Stimulated activated CD4-positive, alpha-beta T cell treated with anti-CD3 and anti-CD28 coated beads, Interleukin-4, amount 100 ng/mL, for 1 hour (primary cell): ENCODE measurements at places on chromosomes 2 and 18.

DNA sequence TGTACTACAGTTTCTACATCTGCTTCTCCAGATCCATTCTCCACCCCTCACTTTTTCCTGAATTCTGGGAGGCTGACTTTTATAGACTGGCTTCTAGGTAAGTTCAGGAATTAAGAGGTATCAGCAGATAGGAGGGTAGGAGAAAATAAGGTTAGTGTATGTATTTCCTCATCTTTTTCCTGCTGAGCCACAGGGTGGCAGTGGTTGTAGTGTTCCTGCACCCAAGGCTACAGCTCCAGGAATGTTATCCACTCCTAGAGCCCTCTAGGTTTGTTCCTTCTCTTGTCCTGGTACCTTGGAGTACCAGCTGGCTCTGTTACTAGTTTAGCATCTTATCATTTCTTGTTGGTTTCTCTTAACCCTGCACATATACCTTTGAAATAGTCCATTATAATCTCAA, 40.7 kb upstream of the C2orf66 start:
- DNase-seq, result no peak

- no peak for DNase-seq
These were observed 151.6 kb upstream of the ZNF236 start for GRCh38 chr18:76670564-76671288.

- DNase-seq, result no peak
These were observed 295.1 kb upstream of the KYNU start for GRCh38 chr2:142582317-142582716.

- DNase-seq, result no peak
These were observed 7.4 kb downstream of the NAB1 start for GRCh38 chr2:190656301-190656700.

- no peak for DNase-seq
These were observed 82.4 kb upstream of the HPCAL1 start for GRCh38 chr2:10220045-10220901.

- DNase-seq, result no peak
These were observed 14.4 kb downstream of the MTHFD2 start for GRCh38 chr2:74212702-74213410.

DNA sequence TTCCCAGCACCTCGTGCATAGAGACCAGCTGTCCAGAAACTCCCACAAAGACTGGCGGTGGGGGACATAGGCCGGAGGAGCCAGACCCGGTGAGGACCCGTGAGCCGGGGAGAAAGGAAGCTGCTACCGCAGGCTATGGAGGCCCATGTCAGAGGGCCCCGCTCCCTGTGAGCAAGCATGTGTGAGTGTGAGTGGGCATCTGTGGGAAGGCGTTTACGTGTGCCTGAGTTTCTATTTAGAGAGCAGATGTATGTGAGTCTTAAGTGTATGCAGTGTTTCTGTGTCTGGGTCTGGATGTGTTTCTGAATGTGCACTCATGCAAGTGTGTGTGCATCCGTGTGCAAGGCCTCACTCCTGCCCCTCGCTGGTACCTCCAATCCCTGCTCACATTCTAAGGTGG, 187.8 kb upstream of the RAB6C start:
- DNase-seq, result no peak

DNA sequence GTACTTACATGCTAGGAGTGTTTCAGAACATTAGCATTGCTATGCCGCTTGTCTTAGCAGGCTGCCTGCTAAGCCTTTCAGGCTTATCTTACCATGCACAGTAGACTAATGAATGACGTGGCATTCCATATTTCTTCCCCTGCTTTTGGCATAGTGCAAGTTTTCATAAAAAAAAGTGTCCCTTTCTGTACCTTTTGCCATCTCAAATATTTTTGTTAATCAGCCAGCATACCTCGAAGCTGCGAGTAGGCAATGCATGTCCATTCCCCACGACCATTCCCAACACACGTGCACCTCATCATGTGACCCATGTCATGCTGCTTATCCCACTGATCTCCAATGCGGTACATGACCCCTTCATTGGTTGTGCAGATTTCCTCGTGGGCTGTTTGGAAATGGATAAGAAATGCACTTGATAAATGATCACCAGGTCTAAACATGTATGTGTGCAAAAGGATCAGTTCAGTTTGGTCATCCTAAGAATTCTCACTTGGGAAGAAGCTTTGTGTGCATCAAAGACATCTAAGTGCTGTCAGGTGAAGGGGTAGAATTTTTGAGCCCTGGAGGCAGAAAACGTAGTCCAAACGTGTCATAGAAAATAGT, 13.9 kb downstream of the FN1 start:
- DNase-seq, result no peak

DNA sequence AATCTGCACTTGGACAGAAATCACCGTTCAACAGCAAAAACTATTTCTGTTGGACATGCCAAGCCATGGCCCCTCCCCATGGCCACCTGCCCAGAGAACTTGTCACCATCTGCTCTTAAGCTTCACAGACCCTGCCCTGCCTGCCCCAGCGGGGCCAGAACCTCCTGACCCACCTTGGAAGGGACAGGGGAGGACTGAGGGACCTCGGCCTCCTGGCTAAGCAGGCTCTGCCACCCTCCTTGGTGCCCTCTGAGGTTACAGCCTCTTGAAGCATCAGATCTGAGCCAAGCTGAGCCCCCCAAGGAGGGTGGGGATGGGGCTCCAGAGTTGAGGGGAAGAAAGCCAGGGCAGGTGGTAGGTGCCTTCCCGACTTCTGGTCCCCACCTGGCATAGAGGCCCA, 6.5 kb downstream of the TEX261 start:
- DNase-seq, result no peak

GRCh38 chr18:32549248-32550110, 78.8 kb upstream of the GAREM1 start:
- peak; percentile 45 for DNase-seq

GRCh38 chr18:63705401-63705800, 2.6 kb downstream of the SERPINB11 start:
- DNase-seq, result no peak

DNA sequence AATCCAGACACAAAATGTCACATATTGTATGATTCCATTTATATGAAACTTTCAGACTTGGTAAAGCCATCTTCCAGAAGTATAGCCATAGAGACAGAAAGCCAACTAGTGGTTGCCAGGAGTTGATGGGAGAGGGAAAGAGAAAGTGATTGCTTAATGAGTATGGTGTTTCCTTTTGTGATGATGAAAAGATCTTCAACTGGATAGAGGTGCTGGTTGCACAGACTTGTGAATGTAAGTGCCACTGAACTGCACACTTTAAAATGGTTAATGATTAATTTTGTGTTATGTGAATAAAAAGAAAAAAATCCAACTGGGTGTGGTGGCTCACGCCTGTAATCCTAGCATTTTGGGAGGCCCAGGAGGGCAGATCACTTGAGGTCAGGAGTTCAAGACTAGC, 135.3 kb upstream of the SLC1A4 start:
- DNase-seq, result no peak

- DNase-seq, result no peak
These were observed 19.0 kb downstream of the DNPEP start for GRCh38 chr2:219368690-219369191.

GRCh38 chr2:7333189-7333765, 416.1 kb downstream of the RNF144A start:
- DNase-seq, result no peak

GRCh38 chr2:84643991-84644390, 127.7 kb downstream of the DNAH6 start:
- DNase-seq, result no peak

- no peak for DNase-seq
These were observed 57.6 kb upstream of the NOSTRIN start for GRCh38 chr2:168744844-168745243.

DNA sequence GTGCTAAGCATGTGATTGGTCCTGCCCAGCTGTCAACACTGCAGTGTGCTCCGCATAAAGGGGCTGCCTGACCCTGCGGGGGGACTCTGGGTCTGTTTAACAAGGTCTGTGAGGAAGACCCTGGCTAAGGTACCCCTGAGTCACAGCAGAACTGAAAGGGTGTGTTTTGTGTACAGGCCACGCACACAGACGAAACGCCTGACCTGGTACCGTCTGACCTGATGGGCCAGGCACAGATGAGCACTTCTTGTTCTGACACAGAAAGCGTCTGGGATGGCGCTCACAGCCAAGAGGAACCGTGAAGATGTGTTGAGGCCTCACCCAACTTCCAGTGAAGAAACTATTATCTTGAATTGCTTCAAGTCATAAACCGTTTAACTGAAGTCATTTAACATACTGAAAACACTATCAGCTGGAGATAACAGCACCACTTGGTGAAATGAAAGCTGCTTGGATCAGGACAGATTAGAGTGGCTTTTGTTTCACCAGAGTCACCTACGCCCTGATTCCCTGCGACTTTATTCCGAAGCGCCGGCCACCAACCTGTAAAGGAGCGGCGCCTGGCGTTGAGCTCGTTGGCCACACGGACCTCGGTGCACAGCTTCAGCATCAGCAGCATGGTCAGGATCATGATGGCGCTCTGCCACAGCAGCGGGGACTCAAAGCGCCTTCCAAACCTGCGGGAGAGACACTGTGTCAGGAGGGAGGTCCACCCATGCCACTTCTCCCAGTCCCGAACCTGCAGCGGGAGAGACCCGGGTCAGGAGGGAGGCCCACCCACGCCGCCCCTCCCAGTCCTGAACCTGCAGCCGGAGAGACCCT, 8.5 kb downstream of the SLC66A2 start:
- no peak for DNase-seq

- DNase-seq, result no peak
These were observed 105.8 kb upstream of the COL5A2 start for GRCh38 chr2:189285349-189285748.

DNA sequence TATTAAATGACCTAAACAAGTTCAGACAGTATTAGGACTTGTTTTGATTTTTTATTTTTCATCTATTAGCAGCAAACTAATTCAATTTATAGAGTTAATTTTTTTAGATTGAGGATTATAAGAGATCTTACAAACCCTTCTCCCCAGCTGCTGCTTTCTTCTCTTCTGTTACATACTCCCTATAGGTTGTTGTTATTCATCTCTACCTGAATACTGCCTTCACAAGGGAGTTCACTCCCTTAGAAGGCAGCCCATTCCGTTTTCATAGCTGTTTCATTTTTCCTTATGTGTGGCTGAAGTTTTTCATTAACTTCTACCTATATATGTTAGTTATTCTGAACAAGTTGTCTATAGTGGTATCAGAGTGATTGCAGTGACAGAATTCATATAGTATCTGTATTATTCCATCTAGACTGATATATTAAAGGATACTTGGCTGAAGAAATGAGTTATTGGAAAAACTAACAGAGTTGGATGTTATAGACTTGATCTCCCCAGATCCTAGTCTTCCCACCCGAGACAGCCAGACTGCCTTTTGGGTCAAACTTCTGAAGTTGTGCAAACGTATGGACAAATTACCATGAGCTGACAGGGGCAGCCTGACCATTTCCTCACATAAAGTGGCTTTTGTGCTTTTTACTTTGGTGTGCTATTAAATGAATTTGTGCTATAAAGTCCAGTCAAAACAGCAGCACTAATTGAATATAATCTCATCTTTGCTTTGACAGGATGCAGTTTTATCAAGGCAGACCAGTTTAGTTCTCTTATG, 8.7 kb downstream of the GLS start:
- no peak for DNase-seq

GRCh38 chr2:20446255-20446916, 488 bp upstream of the RHOB start:
- no peak for DNase-seq

GRCh38 chr2:171410101-171410500, 23.7 kb downstream of the METTL8 start:
- DNase-seq, result no peak

DNA sequence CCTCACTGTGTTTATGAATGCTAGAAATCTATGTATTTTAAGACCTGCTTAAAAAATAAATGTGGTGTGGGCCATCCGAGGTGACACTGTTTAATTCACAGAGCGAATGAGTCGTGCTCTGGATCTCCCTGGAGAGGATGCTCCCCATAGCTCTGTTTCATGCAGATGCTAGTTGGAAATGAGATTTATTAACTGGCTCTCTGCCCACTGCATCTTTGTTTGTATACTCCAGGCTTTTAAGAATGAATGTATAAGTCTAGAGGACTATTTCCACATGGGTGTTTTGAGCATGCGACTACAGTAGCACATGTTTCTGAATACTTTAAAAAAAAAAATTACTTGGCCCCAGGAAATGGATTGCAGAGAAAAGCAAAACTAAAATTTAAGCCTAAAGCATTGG, 3.9 kb downstream of the MAPRE2 start:
- DNase-seq, result no peak

DNA sequence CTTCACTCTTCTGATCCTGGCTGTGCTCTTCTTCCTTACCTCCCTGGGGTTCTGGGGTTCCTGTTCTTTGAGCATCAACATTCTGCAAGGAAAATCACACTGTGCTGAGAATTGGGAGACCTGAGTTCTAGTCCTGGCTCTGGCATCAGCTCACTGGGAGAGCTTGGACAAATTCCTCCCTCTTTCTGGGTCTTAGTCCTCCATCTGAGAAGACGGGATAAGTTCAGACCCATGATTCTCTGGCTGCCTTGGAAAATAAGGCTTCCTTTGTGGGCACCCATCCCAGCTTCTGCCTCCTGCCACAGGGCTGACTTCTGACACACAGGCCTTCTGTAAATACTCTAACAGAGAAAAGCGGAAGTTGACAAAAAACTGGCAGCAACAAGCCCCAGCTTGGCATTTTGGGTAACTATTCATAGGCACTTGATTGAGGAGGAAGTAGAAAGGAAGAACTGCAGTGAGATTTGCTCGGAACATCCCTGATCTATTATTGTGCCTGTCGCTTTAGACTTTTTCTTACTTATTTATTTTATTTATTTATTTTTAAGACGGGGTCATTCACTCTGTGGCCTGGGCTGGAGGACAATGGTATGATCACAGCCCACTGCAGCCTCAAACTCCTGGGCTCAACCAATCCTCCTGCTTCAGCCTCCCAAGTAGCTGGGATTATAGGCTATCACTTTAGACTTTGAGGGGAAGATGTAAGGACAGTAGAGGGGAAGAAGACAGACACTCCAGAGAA, 7.9 kb downstream of the PCBP1 start:
- peak; percentile 25 for DNase-seq
